ENCODE measurements at places on chromosomes 12 and 14.

GRCh38 chr12:106068296-106068695 lies 70.5 kb downstream of the NUAK1 start:
- DNase-seq: no peak

DNA sequence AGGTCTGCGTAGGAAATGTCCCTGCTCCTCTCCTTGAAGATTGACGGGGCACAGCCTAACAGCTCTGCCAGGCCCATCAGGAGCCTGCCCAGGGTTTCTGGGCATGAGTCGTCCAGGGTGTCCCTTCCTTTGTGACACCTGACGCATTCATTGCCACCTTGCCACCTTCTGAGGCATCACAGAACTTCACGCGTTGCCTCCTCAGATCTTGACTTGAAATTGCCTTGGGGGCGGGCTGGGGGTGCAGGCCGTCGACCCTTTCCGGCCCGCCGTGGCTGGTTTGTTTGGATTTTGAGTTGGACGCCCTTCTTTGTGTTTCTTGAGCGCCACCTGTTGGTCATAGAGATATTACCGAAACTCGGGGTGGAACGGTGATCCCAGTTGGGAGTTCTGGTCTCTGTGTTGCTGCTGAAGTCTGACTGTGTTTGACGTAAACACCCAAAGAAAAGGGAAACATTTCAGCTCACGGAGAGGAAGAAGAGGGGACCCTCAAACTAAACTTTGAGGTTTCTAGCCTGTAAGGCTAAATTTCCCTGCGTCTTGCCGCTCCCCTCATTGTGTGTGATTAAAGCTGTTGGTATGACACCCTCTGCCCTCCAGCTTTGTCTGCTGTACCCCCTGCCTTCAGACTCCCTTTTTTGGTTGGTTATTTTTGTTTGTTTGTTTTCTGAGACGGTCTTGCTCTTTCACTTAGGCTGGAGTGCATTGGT lies 44.6 kb downstream of the MLXIP start:
- peak; percentile 50 for DNase-seq

DNA sequence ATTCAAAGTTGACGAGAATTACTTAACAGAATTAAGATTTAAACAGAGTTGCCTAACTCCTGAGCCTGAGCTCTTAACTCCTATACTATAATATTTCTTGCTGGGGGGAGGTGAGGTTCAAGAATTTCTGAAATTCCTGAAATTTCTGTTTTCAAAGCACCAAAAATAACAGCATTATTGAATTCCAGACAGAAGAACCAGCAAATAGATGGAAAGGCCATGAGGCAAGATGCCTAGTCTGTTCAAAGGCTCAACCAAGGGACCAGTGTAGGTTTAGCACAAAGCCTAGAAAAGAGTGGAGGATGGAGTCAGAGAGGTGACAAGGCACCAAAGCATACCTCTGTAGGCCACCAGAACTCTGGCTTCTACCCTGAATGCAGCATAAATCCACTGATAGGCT lies 76.4 kb downstream of the PPP1R12A start:
- no peak for DNase-seq

DNA sequence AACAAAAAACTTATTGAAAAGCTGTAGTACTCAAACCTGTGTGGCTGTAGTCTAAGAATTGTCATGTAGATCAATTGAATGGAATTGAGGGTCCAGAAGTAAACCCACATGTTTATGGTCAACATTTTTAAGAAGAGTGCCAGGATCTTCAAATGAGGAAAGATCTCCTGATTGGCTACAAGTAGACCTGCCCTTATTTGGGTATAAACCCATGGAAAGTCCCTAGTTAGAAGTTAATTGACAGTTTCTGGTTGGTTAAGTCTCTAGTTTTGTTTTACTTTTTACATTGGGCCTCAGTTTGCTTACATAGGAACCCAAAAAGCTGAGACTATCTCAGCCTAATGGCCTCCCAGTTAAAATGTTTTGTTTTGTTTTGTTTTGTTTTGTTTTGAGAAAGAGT lies 91.9 kb upstream of the RESF1 start:
- no peak for DNase-seq

GRCh38 chr12:112018571-112019237 lies 5.5 kb downstream of the ERP29 start:
- DNase-seq: no peak

DNA sequence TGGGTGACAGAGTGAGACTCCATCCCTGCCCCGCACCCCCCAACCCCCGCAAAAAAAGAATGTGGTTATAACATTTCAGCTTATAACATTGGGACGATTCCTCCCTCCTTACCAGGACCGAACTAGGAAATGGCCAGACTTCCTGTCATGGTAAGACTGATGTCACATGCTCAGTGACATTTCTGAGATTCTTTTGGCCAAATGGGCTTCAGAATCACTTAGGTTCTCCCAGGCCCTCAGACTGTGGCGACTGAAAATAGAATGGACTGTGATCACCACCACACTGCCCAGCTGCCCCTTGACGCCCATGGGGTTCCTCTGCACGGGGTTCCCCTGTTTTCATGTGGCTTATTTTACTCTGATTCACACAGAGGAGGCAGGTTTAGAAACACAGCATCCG lies 115.0 kb upstream of the EVL start:
- no peak for DNase-seq

DNA sequence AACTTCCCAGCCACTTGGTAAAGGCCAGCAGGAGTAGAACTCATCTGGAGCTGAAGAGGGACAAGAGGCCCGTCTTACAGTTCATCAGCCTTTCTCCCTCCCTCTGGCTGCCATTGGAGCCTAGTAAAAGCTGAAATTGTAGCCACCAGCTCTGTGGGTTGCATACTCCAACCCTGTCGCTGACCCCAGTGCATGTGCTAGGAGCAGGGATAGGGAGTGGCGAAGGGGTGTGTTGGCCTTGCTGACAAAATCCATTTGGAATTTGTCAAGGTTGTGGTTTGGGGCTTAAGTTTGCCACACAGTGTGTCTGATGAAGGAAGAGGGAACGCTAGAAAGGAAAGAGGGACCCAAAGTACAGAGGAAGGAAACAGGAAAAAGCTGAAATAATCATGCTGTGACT lies 4.0 kb upstream of the ARF3 start:
- no peak for DNase-seq

- no peak for DNase-seq
Observed at GRCh38 chr12:117538032-117538690, 176.7 kb upstream of the NOS1 start.

GRCh38 chr12:47370421-47370820 lies 290.7 kb upstream of the AMIGO2 start:
- DNase-seq: no peak

GRCh38 chr12:116672010-116672409 lies 65.9 kb downstream of the SPRING1 start:
- DNase-seq: no peak

GRCh38 chr14:63642656-63643382 lies 1.1 kb upstream of the WDR89 start:
- DNase-seq: no peak

DNA sequence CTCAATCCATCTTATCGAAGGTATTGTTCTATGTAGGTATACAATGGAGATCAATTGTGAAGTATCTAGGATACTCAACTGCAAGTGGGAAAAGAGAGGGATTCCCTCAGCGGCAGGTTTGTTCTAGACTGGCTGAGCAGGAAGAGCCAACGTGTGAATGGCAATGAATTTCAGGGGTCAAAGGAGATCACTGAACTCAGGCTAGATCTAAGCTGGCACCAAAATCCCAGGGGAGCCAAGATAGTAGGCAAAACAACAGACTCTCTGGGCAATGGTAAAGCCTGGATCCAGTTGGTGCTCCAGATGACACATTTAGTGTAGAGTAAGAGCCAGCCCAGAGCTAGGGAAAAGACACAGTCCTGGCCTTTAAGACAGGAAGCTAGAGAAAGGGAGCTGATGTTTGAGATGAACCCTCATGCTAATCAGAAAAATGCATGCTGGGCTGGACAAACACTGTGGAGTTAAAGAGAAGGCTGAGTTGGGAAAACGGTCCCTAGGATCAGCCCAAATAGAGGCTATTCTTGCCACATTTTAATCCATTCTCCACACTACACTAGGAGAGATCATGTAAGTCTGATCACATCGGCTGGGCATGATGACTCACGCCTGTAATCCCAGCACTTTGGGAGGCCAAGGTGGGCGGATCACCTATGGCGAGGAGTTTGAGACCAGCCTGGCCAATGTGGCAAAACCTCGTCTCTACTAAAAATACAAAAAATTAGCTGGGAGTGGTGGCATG lies 45.6 kb downstream of the EFCAB11 start:
- no peak for DNase-seq

DNA sequence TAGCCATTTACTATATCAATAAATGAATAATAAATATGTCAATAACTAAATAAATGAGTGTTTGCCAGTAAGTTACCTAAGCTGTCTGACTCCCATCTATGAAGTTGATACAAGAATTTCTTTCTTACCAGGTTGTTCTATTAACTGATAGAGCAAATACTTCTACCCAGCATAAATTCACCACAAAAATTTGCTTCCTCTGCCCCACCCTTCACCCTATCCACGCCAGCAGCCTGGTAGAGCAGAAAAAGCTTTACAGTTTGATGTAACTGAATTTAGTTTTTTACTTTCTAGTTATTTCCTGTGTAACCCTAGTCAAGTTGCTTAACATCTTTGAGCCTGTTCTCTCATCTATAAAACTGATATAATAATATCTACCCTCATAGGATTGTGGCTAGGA lies 94.9 kb upstream of the SLC16A7 start:
- no peak for DNase-seq
